GM04503 (cell line): ENCODE measurements at places on chromosomes 4 and X.

- DNase-seq: no peak
Measured at GRCh38 chr4:78689261-78689660, 86.9 kb upstream of the BMP2K start.

DNA sequence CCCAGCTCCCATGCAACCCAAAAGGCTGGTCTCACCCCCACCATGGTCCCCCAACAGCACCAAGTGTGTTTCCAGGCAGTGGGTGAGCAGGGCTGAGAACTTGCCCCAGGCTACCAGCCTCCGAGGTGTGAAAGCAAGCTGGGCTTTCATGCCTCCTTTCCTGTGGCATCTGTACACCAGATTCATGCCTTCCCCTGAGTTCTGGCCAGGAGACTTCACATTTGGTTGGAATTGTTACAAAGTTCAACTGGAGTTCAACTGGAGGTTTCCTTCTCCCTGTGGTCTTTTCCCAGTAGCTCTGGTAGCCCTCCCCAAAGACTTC, 77.6 kb upstream of the RAB40AL start:
- DNase-seq: no peak

- DNase-seq: no peak
Measured at GRCh38 chrX:47864785-47865184, 28.1 kb downstream of the ZNF81 start.

DNA sequence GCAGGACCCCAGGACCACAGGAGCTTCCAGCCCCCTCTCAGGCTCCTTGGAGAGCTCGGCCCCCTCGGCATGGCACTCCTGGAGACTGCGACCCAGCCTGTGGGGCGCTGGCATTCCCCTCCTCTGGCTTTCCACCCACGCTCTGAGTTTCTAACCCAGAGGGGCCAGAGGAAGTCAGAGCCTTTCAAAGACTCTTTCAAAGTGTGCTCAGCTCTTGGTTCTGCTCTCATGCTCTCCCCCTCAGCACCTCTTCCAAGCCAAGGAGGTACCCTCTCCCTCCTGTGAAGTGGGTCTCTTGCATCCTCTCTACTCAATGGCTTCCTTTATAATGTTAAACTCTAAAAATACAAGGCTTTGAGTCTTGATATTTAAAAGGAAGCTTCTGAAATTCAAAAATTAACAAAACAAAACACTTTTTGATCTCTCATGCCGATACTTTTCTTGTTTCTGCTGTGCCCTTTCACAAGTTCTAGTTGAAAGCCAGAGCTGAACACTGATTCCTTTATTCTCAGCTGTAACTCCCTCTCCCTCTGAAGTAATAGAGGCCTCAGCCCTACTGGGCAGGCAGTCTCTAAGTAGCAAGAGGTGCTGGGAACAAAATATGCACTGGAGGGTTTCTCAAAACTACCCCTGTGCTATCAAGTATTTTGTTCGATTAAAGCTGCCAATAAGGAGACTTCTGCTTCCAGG, 82.8 kb downstream of the NAT8L start:
- DNase-seq: no peak

DNA sequence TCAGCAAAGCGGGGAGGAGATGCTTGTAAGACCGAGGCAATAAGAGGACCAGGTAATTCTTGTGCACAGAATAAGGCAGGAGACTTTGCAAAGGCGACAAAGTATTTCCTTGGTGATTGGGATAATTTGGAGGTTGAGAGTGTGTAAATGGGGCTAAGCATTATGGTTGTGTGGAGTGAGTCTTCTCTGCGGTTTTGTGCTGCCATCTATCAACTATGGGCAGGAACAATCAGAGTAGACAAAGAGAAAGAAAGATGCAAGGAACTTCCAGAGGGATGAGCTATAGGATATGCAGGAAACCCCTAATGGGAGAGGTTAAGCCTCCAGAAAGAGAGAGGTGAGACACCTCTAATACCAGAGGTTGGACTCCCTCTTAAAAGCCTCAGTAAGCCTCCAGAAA, 339.8 kb downstream of the PAPSS1 start:
- no peak for DNase-seq

DNA sequence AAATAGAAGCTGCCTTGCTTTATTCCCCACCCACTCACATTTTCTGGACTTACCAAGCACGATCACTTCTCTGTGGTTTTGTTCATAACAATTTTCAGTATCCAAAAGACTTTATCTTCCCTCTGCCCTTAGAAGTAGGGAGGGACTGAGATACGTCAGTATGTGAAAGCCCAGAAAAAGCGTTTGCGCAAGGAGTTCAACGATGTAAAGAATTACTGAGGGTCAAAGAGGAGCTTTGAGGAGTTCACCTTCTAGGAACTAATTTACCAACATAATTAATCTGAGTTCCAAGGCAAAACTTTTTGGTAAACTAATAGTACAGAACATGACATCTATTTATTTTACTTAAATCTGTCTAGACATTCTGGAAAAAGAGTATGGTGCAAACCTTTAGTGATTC, 84.6 kb downstream of the MBNL3 start:
- no peak for DNase-seq

GRCh38 chrX:720825-721224, 90.2 kb downstream of the SHOX start:
- DNase-seq: no peak

DNA sequence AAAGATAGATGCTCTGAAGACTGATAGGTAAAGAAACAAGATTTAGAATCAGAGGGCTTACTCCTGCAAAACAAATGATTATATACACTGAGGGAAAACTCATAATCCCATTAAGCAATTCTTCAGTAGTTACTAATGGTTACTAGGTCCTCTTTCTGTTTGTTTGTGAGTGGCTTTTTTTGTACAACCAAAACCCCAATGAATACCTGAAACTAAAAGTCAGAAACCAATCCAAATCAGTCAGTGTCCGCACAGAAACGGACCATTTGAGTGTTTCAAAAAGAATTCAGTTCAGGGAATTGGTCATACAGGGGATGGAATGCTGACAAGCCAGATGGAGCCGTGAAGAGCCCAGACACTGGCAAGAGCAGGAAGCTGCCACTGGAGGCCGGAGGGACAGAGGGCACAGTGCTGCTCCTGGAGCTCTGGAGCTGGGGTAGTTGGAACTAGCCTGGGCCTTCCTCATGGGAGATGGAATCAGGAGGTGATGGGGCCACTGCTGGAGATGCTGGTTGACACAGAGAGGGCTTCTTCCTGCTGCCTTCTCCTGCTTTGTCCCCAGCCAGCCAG, 31.9 kb downstream of the SETD7 start:
- DNase-seq: no peak

DNA sequence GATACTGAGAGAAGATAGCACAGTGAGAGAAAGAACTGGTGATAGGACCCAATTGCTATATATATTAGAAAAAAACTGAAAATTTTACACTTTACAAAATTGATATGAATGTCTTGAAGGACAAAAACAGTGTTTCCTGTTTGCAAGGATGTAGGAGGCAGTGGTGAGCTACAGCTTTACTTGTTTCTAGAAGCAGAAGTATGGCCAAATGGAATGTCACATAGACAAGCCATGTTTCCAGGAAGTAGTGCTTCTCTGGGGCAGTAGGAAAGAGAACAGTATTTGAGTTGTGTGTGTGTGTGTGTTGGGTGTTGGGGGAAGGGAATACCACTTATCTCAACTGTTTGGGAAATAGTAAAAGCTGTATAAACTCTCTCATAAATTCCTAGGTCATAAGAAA, 60.9 kb upstream of the IBSP start:
- DNase-seq: no peak

- no peak for DNase-seq
Measured at GRCh38 chr4:61214680-61215079, 14.6 kb downstream of the ADGRL3 start.

DNA sequence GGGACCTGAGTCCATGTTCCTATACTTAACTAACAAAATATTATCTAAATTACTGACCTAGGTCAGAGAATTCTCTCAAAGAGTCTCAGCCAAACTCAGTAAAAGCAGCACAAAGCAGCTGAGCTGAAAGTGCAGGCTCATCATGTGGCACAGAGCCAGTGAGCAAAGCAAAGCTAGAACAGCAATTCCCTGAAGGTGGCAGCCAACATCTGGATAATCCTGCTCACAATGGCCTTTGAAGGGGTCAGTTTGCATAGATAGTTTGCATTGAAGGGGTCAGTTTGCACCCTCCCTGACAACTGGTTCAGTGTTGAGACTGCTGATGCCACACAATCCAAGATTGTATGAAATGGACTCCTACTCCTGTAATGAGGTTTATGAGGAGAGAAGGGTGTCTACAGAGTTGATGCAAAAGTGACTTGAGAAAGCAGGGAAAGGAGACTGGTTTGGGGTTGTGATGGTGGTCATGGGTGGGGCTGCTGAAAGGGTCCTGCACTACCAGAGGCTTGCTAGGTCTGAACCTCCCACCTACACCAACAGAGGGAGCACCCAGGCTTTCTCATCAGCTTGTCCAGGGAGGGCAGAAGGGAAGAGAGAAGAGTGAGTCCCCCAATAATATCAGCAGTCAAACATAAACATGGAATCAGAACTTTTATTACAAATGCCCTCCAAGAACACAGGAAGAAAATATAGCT, 39.7 kb downstream of the TRIM61 start:
- DNase-seq: no peak

DNA sequence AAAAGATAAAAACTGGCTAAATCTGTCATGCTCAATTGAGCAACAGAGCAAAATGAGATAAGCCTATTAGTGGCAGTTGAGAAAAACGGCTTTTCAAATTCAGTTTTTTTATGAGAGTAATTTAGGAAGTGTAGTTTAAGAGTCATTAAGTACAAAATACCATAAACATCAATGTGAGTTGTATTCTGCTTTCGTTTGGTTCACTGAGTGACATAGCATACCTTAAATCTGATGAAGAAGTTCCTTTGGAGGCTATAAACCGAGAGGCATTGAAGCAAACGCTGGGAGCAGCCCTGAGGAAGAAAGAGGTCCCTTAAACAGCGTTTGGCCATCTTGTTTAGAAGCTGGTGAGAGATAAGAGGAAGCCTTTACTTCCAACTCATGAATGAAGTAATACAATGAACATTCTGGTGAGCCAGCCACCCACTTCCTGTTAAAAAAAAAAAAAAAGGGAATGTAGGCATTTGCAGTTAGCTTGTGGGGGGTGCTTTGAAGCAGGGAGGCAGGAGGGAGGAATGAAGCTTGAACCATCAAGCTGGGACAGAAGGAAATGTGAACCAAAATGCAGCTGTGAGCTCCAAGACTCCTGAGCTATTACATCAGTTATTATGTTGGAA, 132.3 kb downstream of the ZNF330 start:
- no peak for DNase-seq

GRCh38 chr4:27046851-27047250, 186.2 kb downstream of the STIM2 start:
- no peak for DNase-seq

DNA sequence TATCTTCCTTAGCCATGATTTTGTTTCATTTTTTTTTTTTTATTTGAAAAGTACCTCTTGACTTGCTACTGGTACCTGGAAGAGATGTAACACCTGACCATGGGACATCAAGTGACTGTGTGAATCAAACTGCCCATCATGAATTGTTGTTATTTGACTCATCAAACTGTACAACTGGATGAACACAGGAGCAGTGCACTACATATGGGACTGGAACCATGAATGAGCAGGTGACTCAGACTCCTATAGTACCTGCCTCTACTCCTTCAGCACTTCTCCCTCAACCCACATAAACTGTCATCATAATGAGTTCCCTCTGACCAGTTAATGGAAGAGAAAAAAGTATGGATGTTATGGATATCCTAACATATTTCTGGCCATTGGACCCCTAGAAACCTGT, 15.9 kb upstream of the UBE2D3 start:
- DNase-seq: no peak

DNA sequence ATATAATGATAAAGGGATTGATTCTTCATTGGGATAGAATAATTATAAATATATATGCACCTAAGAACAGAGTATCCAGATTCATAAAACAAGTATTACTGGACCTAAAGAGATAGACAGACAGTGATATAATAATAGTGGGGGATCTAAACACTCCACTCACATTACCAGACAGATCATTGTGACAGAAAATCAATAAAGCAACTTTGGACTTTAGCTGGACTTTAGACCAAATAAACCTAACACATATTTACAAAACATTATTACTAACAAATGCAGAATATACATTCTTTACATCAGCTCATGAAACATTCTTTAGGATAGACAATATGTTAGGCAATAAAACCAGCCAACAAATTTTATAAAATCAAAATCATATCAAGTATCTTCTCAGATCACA, 14.6 kb downstream of the AGTR2 start:
- DNase-seq: no peak

DNA sequence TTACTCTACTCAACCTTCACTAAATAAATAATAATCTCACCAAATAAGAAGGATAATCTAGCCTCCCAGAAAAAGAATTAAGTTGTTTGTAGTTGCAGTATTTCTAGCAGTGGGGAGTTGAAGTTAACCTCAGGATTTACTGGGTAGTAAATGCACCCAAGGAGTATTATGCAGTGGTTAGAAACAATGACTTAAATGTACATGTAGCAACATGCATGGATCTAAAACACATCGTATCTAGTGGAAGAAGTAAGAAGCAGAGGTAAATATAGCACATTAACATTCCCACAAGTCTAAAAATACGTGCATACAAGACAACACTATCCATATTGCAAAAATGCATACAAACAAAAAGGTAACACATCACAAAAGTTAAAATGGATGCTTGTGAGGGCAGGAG, 44.2 kb upstream of the SMAD1 start:
- no peak for DNase-seq

DNA sequence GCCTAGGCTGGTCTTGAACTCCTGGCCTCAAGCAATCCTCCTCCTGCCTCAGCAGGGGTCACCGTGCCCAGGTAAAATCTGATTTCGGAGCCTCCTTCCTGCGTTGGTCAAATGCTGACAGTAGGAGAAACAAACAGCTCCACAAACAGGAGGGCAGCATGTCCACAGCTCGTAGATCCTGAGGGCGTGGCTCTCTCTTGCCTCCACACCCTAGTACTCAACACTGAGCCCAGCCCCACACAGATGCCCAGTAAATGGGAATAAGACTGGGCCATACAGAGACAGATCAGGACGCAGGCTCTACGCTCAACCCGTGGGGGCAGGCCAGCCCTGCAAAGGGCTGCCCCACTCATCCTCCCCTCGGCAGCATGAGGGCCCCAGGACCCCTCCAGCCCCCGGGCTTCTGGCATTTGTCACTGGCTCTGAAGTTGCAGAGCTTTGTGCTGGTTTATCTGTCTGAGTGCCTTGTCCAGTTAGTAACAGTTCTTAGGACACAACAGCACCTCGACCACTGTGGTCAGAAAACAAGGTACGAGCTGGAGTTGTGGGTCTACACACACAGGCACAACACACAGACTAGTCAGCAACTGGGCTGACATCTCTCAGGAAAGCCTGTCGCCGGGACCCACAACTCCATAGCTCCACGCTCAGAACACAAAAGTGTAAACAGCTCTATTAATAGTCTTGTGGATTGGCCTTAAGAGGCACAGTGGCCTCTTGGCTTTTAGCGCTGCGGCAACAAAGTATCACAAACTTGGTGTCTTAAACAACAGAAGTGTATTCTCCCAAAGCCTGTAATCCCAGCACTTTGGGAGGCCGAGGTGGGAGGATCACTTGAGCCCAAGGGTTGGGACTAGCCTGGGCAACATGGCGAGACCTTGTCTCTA, 5.2 kb downstream of the TNIP2 start:
- no peak for DNase-seq

GRCh38 chr4:2788532-2789103, 4.3 kb upstream of the SH3BP2 start:
- DNase-seq: no peak

GRCh38 chr4:128512161-128512560, 224.5 kb upstream of the PGRMC2 start:
- no peak for DNase-seq

- DNase-seq: no peak
Measured at GRCh38 chrX:153673428-153674218, at the start of gene PNCK. TSS of gene PNCK (minus strand) at chrX:153673813. CDS start at chrX:153673076, 737 bp downstream.
